ENCODE measurements at places on chromosomes 12 and 14.
A peak's percentile ranks its signal among the peaks of the same experiment; 100 is the strongest.

GRCh38 chr12:130871286-130872178 is at the start of gene RAN:
RAN (plus strand) TSS chr12:130872066; CDS start chr12:130872594, 528 bp downstream.
- DNase-seq, result peak; percentile 86

DNA sequence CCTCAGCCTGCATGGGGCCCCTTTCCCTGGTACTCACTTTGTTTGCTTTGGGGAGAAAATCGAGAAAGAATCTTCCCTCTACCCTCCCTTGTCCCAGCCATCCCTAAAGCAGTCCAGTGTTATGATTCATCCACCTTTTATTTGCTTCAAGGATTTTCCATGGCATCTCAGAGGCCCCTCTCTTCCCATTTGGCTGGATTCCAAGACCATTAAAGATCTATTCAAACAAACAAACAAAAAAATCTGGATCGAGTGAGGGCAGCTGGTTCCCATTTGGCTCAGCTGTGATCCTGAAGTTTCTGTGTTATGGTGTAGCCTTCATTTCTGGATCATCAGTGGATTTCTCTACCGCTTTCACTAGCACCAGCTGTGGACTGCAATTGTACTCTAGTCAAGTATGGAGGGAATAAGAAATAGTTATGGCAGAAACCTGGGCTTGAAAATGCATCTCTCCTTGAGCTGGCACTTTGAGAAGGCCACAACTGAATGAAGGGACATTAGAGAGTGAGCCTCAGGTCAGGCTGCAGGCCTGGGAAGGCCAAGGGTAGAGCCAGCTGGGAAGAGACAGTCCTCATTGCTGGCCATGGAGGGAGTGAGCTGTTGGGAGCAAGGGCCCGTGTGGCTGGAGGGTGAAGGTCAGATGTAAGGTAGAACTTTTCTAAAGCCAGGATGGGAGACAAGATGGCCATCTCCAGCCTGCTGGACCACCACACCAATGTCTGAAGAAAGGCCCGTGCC is 13.7 kb downstream of the KRT71 start:
- no peak for DNase-seq

DNA sequence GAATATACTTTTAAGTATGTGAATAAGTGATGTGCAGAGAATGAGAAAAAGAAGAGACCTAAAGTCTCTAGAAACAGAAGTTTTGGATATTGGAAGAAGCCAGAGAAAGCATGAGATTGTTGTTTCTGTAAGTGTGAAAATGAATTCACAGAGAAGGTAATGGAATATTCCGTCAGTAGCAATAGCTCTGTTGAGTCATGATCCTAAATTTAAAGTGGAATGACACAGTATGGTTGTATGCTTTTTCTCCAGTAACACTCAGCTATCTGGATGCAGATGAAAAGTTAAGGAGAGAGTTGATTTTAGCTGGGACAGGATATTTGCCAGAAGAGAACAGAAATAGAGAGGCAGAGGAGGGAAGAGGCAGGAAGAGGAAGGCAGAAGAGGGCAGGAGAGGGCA is 1166.3 kb downstream of the GALC start:
- no peak for DNase-seq

DNA sequence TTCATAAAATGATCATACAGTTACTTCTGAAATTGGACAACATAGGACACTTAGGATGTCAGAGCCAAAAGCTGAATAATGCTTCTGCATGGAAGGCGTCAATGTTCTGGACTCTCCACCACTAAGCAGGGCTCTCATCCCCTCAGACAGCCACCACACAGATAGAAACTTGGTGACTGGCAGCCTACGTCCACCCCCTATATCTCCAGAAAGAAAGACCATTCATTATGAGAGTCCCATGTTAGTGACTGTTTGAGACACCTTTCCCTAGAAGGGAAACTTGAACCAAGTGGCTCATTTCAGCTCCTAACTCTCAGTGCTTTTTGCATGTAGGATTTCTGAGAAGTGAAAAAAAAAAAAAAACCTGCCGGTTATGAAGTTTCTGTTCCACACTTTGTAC is 251.0 kb upstream of the FKBP4 start:
- DNase-seq, result no peak

GRCh38 chr12:5213990-5214389 is 170.3 kb downstream of the KCNA5 start:
- DNase-seq, result no peak

All from activated naive CD8-positive, alpha-beta T cell treated with anti-CD3 and anti-CD28 coated beads, Interleukin-2, amount 50 U/mL, for 16 hours (primary cell).